ENCODE measurements at places on chromosomes 1 and 21. TPM values are rescaled to one million over a fixed set of nuclear protein-coding genes. Genes with fewer than 3 reads are reported as not detected.

PROK1 gene
- total RNA-seq, result not detected

RNU1-2 gene
- total RNA-seq, result 10,807 TPM

UQCRHL gene
- total RNA-seq, result 15.3 TPM

MEAF6 gene
- total RNA-seq, result 44.3 TPM

KLF17 gene
- total RNA-seq, result not detected

OVAAL gene
- not detected for total RNA-seq
